ENCODE measurements at places on chromosomes 2 and 18. TPM values are rescaled to one million over a fixed set of nuclear protein-coding genes. Genes with fewer than 3 reads are reported as not detected.

DNA sequence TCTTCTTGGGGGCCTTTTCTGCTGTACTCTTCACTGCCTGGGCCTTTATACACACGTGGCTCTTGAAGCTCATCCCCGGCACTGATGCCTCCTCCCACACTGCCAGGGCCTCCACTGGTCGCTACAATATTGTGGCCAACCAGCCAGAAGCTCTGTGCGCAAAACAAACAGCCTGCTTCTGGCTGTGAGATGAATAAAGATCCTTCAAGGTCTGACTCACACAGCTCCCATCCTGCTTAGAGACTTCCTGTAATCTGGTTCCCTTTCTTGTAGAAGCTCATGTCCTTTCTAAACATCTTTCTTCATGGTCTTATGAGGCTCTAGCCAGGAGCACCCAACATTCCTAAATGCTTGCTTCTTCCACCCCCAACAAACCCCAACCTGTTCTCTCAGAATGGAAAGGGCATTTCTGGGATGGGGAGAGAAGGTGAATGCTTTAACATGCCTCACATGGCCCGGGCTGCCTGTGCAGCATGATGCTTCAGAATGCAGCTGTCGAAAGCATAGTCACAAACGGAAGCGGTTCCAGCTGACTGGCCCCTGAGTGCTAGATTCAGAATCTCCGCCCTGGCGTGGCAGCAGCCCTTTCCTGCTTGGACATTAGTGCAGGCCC lies 24.6 kb downstream of the NRP2 start:
- peak; percentile 32 for DNase-seq

DNA sequence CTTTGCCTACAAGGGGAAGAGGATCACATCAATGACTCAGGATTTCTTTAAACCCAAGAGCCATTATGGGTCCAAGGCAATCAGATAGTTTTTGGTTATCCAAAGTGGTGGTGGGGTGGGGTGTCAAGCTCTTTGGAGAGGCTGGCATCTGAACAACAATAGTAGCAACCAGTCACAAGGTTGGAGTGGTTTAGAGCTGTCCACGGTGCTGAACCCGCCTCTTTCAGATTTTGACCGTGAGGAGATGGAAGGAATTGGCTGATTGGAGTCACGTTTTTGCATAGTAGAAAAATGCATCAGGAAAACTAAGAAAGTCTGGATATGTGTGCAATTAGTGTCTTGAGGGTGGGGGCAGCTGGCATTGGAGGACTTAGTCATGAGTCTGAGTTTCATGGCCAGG lies 159.9 kb downstream of the LOXHD1 start:
- no peak for DNase-seq

GRCh38 chr2:148528356-148529064 lies 116.0 kb upstream of the EPC2 start:
- DNase-seq: no peak

DNA sequence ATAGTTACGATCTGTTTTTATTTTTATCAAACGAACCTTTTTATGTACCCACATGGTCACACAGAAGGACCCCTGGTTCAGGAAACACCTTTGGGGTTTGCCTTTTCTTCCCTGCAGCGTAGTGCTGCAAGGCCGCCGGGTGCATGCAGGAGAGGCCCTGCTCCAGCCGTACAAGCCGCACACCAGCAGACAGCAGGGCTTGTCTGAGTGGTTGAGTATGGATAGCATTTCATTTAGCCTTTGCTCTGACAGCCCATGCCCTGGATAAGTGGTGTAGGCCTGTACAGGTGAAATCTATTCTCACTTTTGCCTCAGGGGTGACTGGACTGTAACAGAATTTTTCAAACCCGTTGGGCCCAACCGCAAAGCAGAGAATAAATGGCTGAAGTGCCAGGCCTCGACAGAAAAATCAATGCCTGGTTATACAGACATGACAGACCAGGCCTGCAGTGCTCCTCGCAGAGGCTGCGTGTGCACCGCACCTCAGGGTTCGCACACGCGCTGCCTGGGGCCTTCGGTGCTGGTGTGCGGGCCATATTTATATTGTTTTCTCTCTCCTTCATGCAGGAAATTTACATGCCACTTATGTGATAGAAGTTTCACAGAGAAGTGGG lies 279.1 kb downstream of the ZNF407 start:
- no peak for DNase-seq

DNA sequence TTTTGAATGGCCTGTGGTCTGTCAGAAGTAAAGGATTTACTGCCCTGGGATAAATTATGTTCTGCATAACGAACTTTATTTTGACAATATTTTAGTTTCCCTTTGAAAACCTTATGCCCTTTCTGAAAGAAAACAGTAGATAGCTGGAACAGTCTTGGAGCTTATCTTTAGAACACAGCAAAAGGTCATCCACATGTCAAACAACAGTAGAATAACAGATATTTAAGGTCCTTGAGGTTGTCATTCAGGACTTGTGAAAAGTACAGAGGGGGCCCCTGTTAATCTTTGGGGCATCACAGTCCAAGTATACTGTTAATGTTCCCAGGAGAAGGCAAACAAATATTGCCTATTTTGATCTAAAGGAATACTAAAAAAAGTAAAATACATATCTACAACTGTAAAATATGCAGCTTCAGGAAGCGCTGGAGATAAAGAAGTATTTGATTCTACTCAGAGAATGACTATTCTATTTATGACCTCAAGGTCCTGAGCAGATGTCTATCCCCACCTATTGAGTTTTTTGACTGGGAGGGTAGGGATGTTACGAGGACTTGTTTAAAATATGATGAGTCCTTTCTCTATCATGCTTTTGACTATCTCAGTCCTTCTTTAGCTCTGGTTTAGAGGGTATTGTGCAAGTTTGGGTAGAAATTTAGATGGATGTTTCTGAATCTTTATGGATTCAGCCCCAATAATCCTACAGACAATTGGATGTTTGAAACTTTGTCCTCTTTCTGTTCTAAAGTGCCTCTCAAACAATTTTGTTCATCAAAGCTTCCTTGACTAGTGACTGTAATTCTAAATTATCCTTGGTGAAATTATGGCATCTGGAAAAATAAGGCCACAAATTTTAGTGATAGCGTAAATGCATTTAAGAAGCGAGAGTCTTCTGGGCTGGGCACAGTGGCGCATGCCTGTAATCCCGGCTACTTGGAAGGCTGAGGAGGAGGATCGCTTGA lies 25.1 kb upstream of the TMEM214 start:
- DNase-seq: no peak

DNA sequence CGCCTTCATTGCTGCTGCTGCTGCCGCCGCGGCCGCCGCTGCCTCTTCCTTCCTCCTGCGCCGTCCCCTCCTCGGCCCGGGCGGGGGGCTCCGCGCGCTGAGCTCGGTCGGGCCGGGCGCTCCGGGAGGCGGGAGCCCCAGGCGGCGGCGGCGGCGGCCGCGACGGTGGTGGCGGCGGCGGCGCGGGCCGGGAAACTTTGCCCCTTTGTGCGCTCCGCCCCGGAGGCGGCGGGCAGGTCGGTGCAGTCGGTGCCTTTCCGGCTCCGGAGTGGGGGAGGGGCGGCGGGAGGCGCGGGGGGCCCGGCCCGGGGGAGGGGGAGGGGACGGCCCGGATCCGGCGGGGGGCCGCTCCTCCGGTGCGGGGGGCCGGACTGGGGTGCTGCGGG lies 205 bp downstream of the TET3 start:
- no peak for DNase-seq

INHBB gene
- total RNA-seq: 5.0 TPM

- no peak for DNase-seq
These were observed 498 bp downstream of the TGOLN2 start for GRCh38 chr2:85327160-85327821.
